T-cell (primary cell): ENCODE measurements at places on chromosomes 7 and 10.

DNA sequence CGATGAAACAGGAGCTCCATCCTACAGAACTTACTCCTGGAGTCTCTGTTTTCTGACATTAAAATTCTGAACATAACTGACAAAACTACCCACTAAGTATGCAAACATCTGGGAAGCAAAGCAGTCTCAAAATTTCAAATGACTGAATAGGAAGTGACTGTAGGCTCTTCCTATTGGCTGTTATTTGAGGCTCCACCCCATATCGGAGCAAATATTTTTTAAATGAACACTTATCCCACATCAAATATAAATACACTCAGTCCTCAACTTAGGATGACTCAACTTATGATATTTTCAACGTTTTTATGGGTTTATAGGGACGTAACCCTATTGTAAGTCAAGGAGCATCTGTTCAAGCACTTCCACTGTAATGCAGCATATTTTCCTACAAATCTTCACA, 8.8 kb downstream of the HSPA12A start:
- no peak for DNase-seq

DNA sequence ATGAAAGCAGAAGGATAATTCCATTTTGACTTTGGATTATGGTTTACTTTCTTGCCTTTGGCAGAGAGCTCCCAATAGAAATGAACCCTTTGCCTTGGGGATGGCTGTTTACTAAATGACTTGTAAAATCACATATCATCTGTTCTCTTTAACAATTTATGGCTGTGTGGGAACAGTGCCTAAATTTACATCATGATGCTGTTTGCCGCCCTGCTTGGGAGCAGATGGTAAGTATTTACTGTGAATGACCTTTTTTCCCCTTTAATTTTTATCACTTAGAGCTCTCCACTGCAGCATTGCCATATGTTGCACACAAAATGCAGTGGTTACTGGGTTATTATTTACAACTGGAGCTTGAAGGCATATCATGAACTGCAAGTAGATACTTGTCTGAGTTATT, 13.4 kb downstream of the HEPACAM2 start:
- no peak for DNase-seq

- DNase-seq, result no peak
Observed at GRCh38 chr10:99595770-99596465, 24.3 kb downstream of the SLC25A28 start.

- no peak for DNase-seq
Observed at GRCh38 chr10:77290528-77291155, 347.0 kb downstream of the KCNMA1 start.

GRCh38 chr7:80783678-80784327, 135.0 kb downstream of the SEMA3C start:
- DNase-seq, result no peak

DNA sequence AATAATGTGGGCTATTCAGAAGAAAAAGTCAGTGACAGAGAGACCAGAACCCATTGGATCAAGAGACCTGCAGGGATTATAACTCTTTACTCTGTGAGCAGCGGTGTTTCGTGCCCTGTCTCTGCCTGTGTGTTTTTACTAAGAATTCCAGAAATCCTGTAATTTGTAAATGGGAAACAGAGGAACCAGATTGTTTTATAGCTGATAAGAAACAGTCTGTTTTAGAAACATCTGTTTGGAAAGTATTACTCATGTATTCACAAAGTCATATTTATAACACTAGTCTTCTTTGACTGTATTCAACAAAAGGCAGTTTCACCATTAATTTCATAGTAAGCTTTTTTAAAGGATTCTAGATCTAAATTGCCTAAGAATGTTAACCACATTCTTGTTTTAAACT, 30.0 kb upstream of the VDAC2 start:
- no peak for DNase-seq

DNA sequence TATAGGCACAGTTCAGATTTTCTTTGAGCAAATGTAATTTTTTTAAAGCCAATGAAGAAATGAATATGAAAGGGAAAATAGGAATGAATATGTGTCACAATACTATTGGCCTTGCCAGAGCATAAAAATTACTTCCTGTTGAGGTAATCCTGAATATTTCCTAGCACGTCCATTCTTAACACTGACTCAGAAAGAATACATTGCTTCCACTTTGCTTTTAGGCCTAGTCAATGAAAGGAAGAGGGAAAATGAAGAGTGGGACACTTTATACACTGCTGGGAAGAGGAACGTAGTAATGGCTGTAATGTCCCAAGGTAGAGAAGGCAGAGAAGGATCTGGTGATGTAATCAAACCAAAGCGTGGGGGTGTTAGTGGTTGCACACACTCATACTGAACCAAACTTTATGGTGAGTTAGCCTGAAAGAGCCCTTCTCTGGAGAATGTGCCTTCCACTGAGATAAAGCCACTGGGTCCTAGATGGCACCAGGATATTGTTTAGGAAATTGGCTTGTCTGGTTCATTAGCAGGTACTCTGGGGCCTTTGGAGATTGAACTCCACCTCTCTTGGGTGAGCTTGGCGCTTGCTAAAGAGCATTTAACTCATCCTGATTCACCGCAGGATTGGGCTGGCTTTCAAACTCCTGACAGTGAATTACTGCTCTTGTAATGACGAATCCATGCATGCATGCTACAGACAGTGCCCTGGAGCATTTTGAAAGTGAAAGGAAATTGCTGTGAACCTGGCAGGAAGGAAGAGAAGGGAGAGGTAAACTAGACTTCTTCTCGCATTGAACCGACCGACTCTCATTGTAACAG, 254.9 kb downstream of the KIAA1217 start:
- DNase-seq, result no peak

DNA sequence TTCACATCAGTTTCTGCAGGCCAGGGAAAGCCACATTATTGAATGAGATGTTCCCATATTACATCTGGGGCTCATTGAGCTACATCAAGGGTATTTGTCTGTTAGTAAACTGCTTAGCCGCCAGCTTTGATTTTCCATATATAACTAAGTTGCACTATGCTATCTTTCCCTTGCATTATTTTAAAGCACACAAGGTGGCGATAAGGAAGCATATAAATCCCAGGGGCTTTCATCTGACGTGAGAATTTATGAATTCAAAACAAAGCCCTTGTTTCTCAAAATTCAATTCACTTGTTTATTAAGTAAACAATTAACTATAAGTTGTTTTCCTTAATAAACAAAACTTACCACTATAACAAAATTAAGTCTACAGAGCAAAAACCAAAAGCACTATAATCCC, 334.1 kb upstream of the TPK1 start:
- no peak for DNase-seq

DNA sequence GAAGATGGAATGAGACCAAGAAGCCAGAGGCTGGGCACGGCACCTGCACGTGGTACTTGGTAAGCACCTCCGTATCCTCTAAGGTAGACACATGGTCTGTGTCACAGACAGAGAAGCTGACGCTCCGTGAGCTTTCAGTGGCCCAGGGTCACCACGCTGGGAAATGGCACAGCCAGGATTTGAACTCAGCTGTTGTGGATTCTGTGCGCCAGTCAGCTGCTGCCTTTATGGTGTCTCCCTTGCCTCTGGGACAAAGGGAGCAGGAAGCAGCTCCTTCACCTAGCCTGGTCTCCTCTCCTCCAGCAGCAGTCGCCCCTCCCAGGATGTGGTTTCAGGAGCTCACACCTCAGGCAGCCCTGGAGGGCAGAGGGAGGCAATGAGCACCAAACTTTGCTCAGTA, 110.8 kb downstream of the ARHGAP22 start:
- no peak for DNase-seq

- no peak for DNase-seq
Observed at GRCh38 chr7:63080831-63081230, 917.8 kb upstream of the ZNF722 start.

DNA sequence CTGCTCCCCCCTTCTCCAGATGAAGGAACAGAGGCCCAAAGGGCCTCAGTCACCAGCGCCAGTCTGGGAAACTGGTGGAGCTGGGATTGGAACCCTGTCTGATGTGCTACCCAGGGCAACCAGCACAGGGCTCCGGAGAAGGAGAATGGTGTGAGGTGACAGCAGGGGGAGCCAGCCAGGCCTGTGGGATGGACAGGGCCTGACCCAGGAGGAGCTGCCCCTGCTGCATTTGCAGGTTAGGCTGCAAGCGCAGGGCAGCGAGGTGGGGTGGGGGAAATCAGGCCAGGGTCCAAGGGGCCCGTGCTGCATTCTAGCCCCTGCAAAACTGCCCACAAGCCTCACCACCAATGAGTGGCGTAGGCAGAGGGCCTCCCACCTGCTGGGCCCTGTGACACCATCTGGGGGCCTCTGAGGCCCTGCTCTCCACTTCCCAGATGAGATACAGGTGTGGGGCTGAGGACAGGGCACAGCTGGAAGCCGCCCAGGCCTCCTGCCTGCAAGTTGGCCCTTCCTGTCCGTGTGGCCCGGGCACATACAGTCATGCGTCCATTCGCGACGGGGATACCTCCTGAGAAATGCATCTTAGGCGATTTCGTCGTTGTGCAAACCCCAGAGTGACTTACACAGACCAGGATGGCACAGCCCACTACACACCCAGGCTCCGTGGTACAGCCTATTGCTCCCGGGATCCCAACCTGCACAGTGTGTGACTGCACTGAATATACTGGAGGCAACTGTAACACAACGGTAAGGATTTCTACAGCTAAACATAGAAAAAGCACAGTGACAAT, 45.3 kb downstream of the RASGEF1A start:
- DNase-seq, result no peak

- no peak for DNase-seq
Observed at GRCh38 chr7:126979722-126980121, 273.0 kb downstream of the GRM8 start.

- DNase-seq, result no peak
Observed at GRCh38 chr10:119509909-119510451, 32.5 kb downstream of the RGS10 start.
